ENCODE measurements at places on chromosomes 3 and 15. TPM values are rescaled to one million over a fixed set of nuclear protein-coding genes. Genes with fewer than 3 reads are reported as not detected.

GRCh38 chr3:185717121-185717520 lies 107.7 kb downstream of the IGF2BP2 start:
- DNase-seq = no peak

C2CD4A gene
- not detected for polyA plus RNA-seq

DNA sequence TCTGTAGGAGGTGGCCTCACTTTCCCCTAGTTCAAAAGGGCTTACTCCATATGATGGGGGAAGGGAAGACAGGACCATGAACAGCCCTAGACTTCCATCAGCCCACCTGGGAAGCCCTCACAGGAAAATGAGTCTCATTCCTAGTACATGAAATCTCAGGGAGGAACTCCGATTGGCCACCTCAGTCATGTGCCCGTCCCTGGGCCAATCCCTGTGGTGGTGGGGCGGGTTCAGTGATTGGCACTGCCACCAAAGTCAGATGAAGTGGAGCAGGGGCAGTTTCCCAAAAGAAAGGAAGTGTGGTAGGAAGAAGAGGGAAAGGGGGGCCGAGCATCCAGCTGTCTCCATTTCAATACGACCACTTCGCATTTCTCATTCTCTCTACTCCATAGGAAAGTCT lies 25.9 kb upstream of the GP9 start:
- DNase-seq = no peak

- DNase-seq = no peak
Measured at GRCh38 chr15:72047020-72047419, 70.9 kb downstream of the MYO9A start.

TRIM42 gene
- polyA plus RNA-seq = not detected

DNA sequence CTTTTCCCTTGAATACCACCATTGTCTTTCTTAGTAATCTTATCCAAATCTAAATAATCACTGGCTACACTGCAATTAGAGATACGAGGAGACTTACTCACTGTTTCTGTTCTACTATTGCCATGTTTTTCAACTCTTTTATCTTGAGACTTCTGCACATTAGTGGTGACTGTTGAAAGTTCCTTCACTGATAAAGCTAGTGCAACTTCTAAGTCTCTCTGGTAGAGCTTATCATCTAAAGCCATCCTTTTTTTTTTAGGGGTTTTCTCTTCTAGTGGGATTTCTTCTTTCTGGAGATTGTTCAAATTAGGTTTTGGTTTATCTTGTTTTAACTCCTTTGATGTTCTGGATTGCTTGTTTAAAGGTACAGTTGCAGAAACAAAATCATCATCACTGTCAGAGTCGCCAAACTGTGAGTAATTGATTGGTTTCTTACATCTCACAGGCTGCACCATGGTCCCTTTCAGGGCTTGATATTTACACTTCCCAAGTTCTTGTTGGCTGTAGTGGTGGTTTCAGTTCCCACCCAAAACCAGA lies 37.7 kb downstream of the NCK1 start:
- no peak for DNase-seq

CCDC54 gene
- not detected for polyA plus RNA-seq

GMNC gene
- not detected for polyA plus RNA-seq

DNA sequence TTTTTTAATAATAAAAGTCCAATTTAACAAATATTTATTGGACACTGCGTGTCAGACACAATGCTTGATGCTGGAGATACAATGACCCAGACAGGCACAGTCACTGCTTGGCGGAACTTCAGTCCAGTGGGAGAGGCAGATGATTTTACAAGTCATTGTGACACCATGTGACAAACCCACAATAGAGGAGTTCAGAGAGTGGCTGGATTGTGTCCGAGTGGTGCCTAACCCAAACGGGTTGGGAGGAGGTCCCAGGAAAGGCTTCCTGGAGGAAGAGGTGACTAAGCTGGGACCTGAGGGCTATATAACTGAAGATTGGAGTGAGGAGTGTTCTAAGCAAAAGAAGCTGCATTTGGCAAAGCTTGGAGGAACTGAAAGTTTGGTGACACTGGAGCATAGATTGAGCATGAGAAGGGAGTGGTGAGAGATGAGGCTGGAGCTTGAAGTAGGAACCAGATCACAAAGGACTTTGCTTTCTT lies 41.4 kb downstream of the CRTC3 start:
- no peak for DNase-seq

DNA sequence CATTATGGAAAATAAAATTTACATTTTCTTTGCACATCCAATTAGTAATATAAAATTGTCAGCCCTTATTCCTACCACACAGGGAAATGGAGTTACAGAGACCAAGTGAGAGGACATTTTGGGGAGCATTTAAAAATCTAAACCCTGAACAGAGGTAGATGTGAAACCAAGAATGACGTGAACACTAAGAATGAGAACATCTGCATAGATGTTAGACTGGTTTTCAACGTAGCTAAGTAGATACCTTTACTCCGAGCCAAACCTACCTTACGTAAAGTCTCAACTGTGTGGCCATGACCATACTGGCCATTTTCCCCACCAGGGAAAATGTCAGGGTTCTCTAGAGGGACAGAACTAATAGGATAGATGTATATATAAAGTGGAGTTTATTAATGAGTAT lies 51.4 kb upstream of the THBS1 start:
- DNase-seq = no peak

- no peak for DNase-seq
Measured at GRCh38 chr3:172543419-172543818, 20.2 kb upstream of the TNFSF10 start.

DNA sequence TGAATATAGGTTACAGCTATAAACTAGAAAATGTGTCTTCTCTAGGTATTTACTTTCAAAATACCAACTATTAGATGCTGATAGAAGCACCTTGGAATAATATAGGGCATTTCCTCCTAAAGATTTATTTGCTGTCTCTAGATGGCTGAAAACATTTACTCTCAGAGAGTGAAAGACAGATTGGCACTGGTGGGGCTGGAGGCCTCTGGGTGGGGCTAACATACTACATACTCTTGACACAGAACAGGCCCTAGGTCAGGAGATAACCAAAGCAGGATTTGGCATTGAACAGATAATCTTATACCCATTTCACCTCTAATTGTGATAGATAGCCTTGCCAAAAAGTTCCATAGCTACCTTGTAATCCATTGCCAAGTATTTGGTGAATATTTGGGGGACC lies 253.3 kb upstream of the TBC1D5 start:
- no peak for DNase-seq

SH3BP5 gene
- polyA plus RNA-seq = 12.1 TPM

GRCh38 chr3:27907929-27908328 lies 185.8 kb upstream of the EOMES start:
- DNase-seq = no peak

GRCh38 chr3:102183623-102184022 lies 251.2 kb upstream of the ZPLD1 start:
- DNase-seq = no peak

- DNase-seq = peak; percentile 50
Measured at GRCh38 chr15:42919799-42920518, 619 bp downstream of the TTBK2 start.

- DNase-seq = no peak
Measured at GRCh38 chr15:39247574-39247973, 333.3 kb upstream of the THBS1 start.

GRCh38 chr15:99247062-99247461 lies 2.3 kb downstream of the TTC23 start:
- DNase-seq = no peak

- DNase-seq = no peak
Measured at GRCh38 chr3:152385761-152386160, 117.0 kb downstream of the MBNL1 start.

DNA sequence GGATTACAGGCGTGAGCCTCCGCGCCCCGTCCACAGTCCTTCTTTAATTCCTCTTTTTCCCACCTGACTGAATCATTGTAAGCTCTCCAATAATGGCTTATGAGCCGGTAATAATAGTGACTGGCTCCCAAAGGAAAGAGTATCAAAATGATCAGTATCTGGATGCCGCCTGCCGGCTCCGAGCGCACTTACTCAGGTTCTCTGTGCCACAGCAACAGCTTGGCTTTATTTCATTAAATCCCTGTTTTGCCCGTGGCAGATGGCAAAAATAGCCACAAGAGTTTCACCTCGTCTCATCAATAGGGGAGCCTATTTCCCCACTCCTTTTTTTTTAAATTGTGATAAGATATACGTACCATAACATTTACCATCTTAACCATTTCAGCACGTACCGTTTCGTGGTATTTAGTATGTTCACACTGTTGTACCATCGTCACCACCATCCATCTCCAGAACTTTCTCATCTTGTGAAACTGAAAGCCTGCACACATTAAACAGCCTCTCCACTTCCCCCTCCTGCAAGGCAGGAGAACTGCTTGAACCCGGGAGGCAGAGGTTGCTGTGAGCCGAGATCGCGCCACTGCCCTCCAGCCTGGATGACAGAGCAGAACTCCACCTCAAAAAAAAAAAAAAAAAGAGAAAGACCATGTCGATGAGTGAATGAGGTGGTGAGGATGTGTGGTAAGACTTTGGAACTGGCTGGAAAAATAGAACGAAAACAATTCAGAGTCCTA lies 80.7 kb upstream of the DLG1 start:
- DNase-seq = no peak

CFAP91 gene
- polyA plus RNA-seq = not detected

GRCh38 chr3:154538566-154539360 lies 108.8 kb upstream of the GPR149 start:
- DNase-seq = no peak

GRCh38 chr3:129068291-129068886 lies 7.8 kb downstream of the GP9 start:
- DNase-seq = no peak

DNA sequence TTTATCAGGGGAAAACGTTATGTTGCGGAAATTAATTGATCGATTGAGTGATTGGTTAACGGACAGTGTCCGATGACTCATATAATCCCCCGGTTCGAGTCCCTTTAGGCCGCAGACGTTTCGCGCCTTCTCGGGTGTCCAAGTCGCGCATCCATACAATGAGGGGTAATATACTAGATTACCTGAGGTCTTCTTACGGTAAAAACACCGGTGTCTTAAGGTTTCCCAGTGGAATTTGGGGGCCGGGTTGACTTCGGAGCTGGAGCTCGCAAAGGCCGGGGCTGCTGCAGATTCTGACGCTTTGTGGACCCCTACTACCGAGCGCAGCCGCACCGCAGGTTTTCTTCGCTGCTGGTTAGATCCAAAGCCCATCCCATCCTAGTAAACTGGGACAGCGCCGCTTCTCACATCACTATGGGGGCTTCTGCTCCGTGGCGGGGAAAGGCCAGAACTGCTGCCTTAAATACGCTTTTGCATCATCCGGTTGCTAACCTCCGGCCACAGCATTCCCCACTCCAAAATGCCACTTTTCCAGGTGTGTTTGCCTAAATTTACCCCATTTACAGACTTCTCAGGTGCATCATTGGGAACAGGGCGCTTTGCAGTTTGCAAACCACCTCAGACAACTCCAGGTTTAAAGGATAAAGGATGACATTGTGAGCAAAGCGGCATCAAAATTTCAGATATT lies 858 bp upstream of the SACM1L start:
- DNase-seq = peak; percentile 69

DNA sequence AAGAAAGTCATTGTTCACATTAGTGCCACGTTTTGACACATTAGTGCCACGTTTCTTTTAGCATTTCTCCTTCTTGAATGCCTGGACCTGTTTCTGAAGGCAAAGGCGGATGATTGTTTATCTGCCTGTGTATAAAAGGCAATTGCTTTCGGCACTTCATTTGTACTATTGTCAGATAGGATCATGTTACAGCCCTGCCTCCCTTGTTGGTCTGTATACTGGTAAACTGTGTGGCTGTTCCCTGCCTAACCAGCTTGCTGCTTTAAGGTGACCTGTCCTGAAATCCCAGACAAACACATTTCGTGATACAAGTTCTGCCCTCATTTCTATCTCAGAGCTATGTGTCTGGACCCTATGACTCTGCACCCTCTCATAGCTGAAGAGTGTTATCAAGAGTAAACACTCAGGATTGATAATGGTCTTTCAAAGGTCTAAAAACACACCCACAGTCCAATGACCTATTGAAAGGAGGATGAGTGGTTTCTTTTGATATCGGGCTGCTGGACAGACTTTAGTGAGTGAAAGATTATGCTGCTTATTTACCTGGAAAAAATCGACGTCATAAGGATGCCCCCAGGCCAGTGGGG lies 276.3 kb upstream of the MCTP2 start:
- DNase-seq = no peak

DNA sequence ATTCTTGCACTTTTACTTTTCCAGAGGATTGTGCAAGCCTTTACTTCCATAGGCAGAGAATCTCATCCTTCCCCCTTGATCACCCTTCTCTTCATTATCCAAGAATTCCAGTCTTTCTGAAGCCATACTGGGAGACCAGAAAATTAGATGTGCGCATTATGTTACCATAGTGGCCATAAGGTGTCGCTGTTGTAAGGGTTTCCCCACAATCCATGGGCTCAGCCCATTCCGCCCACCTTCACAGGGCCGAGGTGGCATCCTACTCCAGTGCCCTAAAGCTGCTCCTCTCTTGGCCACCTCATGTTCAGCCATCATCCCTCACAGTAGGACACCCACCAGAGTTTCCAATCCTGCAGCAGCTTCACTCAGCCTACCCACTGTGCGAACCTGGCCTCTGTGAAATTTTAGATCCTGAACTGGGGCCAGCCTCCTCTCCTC lies 35.0 kb downstream of the CTSH start:
- no peak for DNase-seq

GRCh38 chr3:13239467-13239760 lies 166.2 kb upstream of the IQSEC1 start:
- DNase-seq = no peak

DNA sequence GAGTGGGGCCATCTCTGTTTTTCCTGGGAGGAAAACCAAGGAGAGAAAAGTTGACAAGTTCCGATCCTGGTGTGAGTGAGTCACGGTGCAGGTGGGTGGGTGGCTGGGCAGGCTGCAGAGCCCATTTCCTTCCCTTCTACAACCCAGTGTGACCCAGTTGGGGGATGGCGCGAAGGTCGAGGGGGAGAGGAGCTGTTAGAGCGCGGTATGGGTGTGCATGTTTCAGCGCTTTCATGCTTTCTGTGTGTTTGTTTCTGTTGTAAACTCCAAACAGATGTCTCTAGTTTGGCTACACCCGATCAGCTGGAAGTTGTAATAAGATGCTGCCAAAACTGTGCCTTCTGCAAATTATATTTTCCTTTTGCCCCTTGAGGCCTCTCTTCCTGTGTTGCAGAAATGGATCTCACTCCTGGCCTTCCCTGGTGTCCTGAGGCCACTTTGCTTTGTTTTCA lies 3.8 kb downstream of the FAM43A start:
- DNase-seq = no peak

MAP6D1 gene
- 2.9 TPM for polyA plus RNA-seq
